ENCODE measurements at places on chromosomes 2 and 18. TPM values are rescaled to one million over a fixed set of nuclear protein-coding genes. Genes with fewer than 3 reads are reported as not detected.

The EMILIN2 gene
- total RNA-seq, result 145 TPM

The PDE1A gene
- 4.4 TPM for total RNA-seq

The HES6 gene
- 94.5 TPM for total RNA-seq

The CENPA gene
- total RNA-seq, result not detected

The CAPN14 gene
- 0.16 TPM for total RNA-seq

The ALPG gene
- not detected for total RNA-seq

The COLEC11 gene
- total RNA-seq, result not detected

The FSHR gene
- not detected for total RNA-seq

DNA sequence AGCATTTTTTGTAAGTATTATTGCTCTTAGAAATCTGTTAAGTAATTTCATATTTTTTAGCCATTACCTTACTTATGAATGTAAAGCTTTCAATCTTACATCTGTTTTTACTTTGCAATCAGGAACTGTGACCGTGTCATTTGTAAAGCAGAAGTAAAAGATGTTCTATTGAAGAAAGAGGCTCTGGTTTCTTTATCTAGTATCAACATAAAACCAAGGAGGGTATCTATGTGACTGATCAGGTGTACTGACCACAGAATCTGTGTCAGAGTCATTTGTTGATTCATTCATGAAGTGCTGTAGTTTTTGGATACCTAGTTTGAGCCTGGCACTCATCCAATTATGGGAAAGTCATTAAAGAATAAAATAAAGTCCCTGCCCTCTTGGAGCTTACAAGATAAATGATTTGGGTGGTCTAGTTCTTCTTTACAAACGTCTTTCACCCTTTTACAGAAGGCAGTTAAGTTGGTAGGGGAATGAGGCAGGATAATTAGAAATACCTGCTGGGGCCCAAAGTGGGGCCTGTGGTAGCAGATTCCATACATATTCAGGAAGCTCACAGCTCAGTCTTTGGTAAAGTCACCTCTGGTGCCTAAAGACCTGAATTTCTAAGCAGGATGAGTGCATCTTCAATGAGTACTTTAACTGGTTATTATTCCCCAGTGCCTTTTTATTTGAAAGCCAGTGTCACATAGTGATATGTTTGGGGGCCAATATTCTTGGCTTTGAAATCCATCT lies 260.6 kb upstream of the NT5C1B start:
- H3K27ac ChIP-seq, result no peak overlapping the region
- no peaks in the 10 kb centered on the region for H3K4me1 ChIP-seq
- H3K36me3 ChIP-seq, result no peaks in the 10 kb centered on the region
- DNase-seq, result no peak
- no peaks in the 10 kb centered on the region for H3K27me3 ChIP-seq

DNA sequence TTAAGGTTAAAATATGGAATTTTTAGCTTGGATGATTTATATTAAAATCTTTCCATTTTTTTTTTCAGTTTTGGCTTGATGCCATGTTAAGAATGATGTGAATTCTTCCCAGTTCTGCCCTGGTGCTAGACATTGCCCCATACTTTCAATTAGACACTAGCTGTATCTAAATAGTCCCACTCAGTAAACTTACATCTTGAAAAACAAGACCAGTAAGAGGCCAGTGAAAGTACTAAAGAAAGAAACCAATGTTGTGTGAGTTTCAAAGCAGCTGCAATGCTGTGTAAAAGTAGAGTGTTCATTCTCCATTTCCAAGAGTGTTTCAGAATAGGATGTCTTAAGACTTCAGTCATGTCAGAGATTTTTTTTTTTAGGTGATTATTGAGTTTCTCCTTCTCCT lies 40.0 kb upstream of the CYBRD1 start:
- no peak overlapping the region for H3K27ac ChIP-seq
- H3K4me1 ChIP-seq, result peaks cover 3% of the 10 kb centered on the region
- H3K4me3 ChIP-seq, result no peak overlapping the region
- H3K36me3 ChIP-seq, result no peaks in the 10 kb centered on the region
- DNase-seq, result no peak

GRCh38 chr18:55850904-55851303 lies 262.9 kb upstream of the TCF4 start:
- no peak overlapping the region for H3K4me3 ChIP-seq
- no peak for DNase-seq
- H3K36me3 ChIP-seq, result no peaks in the 10 kb centered on the region
- H3K4me1 ChIP-seq, result no peaks in the 10 kb centered on the region

DNA sequence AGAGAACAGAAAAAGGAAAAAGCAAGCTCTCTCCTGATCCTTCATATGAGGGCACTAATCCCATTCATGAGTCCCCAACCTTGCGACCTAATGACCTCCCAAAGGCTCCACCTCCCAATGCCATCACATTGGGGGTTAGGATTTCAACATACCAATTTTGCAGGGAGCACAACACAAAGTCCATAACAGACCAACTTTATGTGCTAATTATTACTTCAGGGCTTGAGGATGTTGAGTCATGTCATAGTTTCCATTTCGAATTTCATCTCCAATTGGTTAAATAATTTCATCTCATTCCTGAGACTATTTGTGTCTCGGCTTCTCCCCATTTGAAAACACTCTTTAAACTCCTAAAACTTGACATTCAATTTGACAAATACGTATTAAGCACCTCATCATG lies 69.9 kb upstream of the KLF7 start:
- no peaks in the 10 kb centered on the region for H3K36me3 ChIP-seq
- no peaks in the 10 kb centered on the region for H3K4me1 ChIP-seq
- no peaks in the 10 kb centered on the region for H3K27me3 ChIP-seq
- no peak overlapping the region for H3K27ac ChIP-seq
- no peak for DNase-seq

GRCh38 chr2:1173528-1173927 lies 222.9 kb downstream of the SNTG2 start:
- H3K27ac ChIP-seq, result no peak overlapping the region
- no peak overlapping the region for H3K4me3 ChIP-seq
- H3K27me3 ChIP-seq, result no peaks in the 10 kb centered on the region

- H3K4me1 ChIP-seq, result no peaks in the 10 kb centered on the region
- H3K4me3 ChIP-seq, result no peak overlapping the region
- no peak for DNase-seq
- H3K36me3 ChIP-seq, result no peaks in the 10 kb centered on the region
Observed at GRCh38 chr2:65880436-65880835, 448.0 kb upstream of the SPRED2 start.

GRCh38 chr2:156704132-156704531 lies 268.0 kb downstream of the GPD2 start:
- H3K4me1 ChIP-seq, result no peaks in the 10 kb centered on the region
- no peak for DNase-seq
- H3K4me3 ChIP-seq, result no peak overlapping the region
- H3K27me3 ChIP-seq, result no peaks in the 10 kb centered on the region
- H3K27ac ChIP-seq, result no peak overlapping the region

GRCh38 chr18:26488417-26489009 lies 59.8 kb downstream of the KCTD1 start:
- no peaks in the 10 kb centered on the region for H3K27me3 ChIP-seq
- no peak overlapping the region for H3K27ac ChIP-seq
- no peaks in the 10 kb centered on the region for H3K4me1 ChIP-seq
- DNase-seq, result no peak
- H3K36me3 ChIP-seq, result no peaks in the 10 kb centered on the region

GRCh38 chr2:30332791-30333453 lies 101.6 kb downstream of the LBH start:
- no peak for DNase-seq
- no peak overlapping the region for H3K27ac ChIP-seq
- no peaks in the 10 kb centered on the region for H3K27me3 ChIP-seq
- peaks cover 8% of the 10 kb centered on the region for H3K4me1 ChIP-seq
- no peak overlapping the region for H3K4me3 ChIP-seq
- no peaks in the 10 kb centered on the region for H3K36me3 ChIP-seq

DNA sequence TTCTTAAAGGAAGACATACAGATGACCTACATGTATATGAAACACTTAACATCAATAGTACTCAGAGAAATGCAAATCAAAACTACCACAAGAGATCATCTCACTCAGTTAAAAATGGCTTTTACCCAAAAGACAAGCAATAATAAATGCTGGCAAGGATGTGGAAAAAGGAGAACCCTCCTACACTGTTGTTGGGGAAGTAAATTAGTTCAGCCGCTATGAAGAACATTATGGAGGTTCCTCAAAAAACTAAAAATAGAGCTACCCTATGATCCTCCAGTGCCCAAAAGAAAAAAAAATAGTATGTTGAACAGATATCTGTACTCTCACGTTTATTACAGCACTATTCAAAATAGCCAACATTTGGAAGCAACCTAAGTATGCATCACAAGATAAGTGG lies 1579.4 kb upstream of the TMEFF2 start:
- DNase-seq, result no peak
- H3K27ac ChIP-seq, result no peak overlapping the region
- no peak overlapping the region for H3K4me3 ChIP-seq
- no peaks in the 10 kb centered on the region for H3K4me1 ChIP-seq
- no peaks in the 10 kb centered on the region for H3K36me3 ChIP-seq

GRCh38 chr2:132620115-132620514 lies 49.9 kb downstream of the LYPD1 start:
- no peak for DNase-seq
- no peak overlapping the region for H3K27ac ChIP-seq
- peaks cover 4% of the 10 kb centered on the region for H3K4me1 ChIP-seq
- no peak overlapping the region for H3K4me3 ChIP-seq
- no peaks in the 10 kb centered on the region for H3K36me3 ChIP-seq

GRCh38 chr18:71021030-71021362 lies 732.2 kb downstream of the SOCS6 start:
- no peaks in the 10 kb centered on the region for H3K4me1 ChIP-seq
- no peak for DNase-seq
- H3K36me3 ChIP-seq, result no peaks in the 10 kb centered on the region
- no peak overlapping the region for H3K4me3 ChIP-seq
